Thymus (tissue), 14 donors: ENCODE measurements at places on chromosomes 11 and 22.

DNA sequence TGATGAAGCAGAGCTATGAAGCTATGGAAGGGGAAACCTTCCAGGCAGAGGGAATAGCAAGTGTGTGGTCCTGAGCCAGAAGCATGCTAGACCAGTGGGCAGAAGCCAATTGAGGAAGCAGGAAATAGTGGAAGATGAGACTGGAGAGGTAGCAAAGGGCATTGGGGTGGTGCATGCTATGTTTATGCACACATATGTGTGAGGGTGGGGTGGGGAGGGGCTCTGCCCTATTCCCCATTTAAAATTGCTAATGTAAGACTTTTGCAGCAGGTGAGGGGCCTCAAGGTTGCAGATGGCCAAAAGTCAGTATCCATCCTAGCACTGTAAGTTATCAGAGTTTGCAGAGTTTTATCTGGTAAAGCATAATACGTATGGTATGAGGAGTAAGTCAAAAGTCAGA lies 626.6 kb upstream of the KIRREL3 start:
- H3K4me3 ChIP-seq = no peak overlapping the region
- no peaks in the 10 kb centered on the region for H3K36me3 ChIP-seq
- no peaks in the 10 kb centered on the region for H3K27me3 ChIP-seq
- H3K4me1 ChIP-seq = no peaks in the 10 kb centered on the region
- no peak overlapping the region for H3K27ac ChIP-seq

- no peaks in the 10 kb centered on the region for H3K36me3 ChIP-seq
- H3K4me3 ChIP-seq = no peak overlapping the region
- DNase-seq = no peak
- H3K27ac ChIP-seq = no peak overlapping the region
- no peaks in the 10 kb centered on the region for H3K4me1 ChIP-seq
Measured at GRCh38 chr22:45091254-45091854, 72.4 kb upstream of the NUP50 start.

DNA sequence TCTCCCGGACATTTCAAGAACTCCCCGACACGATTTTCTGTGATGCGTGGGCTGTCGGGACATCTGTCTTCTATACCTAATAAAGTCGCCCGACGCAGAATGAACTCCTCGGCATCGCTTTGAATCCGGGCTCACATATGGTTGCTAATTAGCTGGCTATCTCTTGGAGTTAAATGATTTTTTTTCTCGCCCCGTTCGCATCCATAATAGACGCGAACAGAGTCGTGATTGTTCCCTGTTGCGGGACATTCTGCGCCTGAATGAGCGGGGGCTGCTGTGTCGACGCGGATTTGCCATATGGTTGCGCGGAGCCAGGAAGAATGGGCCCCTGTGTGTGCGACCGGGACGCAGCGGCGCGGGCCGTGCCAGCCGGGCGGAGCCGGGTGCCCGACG lies 16.4 kb downstream of the CDKN1C start:
- no peak overlapping the region for H3K27ac ChIP-seq
- H3K36me3 ChIP-seq = no peaks in the 10 kb centered on the region
- no peaks in the 10 kb centered on the region for H3K4me1 ChIP-seq
- no peak for DNase-seq

DNA sequence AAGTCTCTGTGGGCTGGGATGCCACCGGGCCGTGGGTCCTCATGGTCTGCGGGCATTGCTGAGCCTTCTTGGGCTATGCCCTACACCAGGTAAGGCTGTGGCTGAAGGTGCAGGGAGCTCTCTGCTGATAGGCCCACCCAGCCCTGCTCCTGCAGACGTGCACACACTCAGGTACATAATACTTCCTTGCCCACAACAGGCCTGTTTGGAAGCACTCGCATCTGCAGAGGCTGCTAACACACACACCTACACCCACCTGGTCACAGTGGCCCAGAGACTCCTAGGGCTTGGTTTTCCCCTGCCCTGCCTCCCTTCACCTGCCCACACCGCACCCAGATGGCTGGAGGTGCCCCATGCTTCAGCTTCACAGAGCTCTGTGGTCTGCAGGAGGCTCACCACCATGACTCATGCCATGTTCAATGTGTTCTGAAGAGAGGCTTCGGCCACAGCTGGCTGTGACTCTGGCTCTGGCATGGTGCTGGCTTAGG lies 72.8 kb upstream of the KCNQ1OT1 start:
- H3K27ac ChIP-seq = no peak overlapping the region
- no peak overlapping the region for H3K4me3 ChIP-seq
- H3K36me3 ChIP-seq = no peaks in the 10 kb centered on the region
- peaks cover 9% of the 10 kb centered on the region for H3K27me3 ChIP-seq

DNA sequence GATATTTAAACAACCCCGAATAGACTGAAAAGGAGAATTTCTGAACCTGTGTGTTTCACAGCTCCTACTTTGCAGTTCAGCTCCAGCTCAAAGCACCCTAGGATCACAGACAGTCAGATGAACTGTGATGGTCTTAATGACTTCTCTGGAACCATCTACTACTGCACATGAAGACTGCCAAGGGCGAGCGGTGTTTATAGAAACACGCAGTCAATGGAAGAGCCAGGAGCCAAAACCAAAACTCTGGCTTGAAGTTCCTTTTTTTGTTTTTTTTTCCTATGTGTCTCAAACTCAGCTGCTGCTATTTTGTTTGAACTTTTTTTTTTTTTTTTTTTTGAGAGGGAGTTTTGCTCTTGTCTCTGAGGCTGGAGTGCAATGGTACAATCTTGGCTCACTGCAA lies 382.6 kb upstream of the SYN3 start:
- no peak overlapping the region for H3K27ac ChIP-seq
- H3K4me3 ChIP-seq = no peak overlapping the region
- H3K36me3 ChIP-seq = no peaks in the 10 kb centered on the region
- H3K27me3 ChIP-seq = no peaks in the 10 kb centered on the region

- H3K4me3 ChIP-seq = no peak overlapping the region
- no peaks in the 10 kb centered on the region for H3K36me3 ChIP-seq
- no peak overlapping the region for H3K27ac ChIP-seq
Measured at GRCh38 chr11:96130061-96130620, 206.2 kb upstream of the MTMR2 start.

DNA sequence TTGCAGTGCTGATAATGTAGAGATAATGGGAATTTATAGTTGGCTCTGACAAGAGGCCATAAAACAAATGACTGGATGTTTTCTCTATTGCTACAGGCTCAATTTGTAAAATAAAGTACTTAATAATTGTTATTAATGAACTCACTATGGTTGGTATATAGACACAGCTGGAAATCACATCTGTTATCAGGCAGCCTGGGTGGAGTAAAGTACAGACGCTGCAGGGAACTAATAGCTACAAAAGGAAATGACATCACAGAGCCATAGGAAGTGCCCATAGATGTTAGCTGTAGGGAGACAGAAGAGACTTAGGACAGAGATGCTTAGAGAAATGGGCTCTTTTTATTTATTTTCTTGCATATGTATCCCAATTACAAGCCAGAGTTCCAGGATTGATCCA lies 81.0 kb upstream of the SNX19 start:
- no peak for DNase-seq
- H3K4me1 ChIP-seq = no peaks in the 10 kb centered on the region
- H3K36me3 ChIP-seq = no peaks in the 10 kb centered on the region

- H3K36me3 ChIP-seq = peaks cover 4% of the 10 kb centered on the region
- H3K4me3 ChIP-seq = no peak overlapping the region
- no peak for DNase-seq
- H3K27me3 ChIP-seq = no peaks in the 10 kb centered on the region
- H3K27ac ChIP-seq = no peak overlapping the region
Measured at GRCh38 chr11:17992916-17993315, 19.9 kb downstream of the SERGEF start.

GRCh38 chr22:39299829-39300178 lies 19.6 kb downstream of the RPL3 start:
- H3K4me3 ChIP-seq = no peak overlapping the region
- no peak for DNase-seq
- no peak overlapping the region for H3K27ac ChIP-seq
- peaks cover 13% of the 10 kb centered on the region for H3K27me3 ChIP-seq

DNA sequence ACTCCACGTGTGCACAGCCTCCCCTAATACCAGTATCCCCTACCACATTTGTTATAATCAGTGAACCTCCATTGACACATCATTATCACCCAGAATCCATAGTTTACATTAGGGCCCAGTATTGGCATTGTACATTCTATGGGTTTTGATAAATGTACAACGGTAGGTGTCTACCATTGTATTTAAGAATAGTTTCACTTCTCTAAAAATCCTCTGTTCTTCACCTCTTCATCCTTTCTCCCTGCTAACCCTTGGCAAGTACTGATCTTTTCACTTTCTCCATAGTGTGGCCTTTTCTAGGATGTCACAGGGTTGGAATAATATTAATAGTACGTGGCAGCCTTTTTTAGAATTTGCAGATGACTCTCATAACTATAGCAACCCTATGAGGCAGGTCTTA lies 353.8 kb downstream of the DDX10 start:
- no peaks in the 10 kb centered on the region for H3K27me3 ChIP-seq
- H3K36me3 ChIP-seq = no peaks in the 10 kb centered on the region
- no peak overlapping the region for H3K4me3 ChIP-seq

DNA sequence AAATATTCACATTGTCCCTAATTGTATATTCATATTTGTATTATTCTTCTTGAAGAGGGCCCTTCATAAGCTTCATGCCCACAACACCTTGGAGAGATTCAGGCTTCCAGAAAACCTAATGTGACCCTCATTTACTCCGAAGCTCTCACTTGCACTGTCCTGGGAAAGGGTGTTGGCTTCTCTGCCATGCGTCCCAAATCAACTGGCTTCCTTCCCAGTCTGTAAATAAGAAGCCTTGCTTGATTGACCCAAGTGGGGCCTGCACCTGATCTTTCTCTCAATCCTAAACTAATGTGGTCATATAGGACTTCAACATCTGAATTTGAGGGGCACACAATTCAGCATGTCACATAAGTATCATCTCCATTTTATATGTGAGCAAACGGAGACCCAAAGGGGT lies 40.5 kb upstream of the ZBTB16 start:
- no peak overlapping the region for H3K27ac ChIP-seq
- H3K4me3 ChIP-seq = no peak overlapping the region
- no peak for DNase-seq
- H3K36me3 ChIP-seq = no peaks in the 10 kb centered on the region

GRCh38 chr11:74895340-74896116 lies 53.4 kb downstream of the XRRA1 start:
- H3K36me3 ChIP-seq = no peaks in the 10 kb centered on the region
- no peaks in the 10 kb centered on the region for H3K27me3 ChIP-seq
- H3K4me1 ChIP-seq = no peaks in the 10 kb centered on the region
- no peak overlapping the region for H3K27ac ChIP-seq
- H3K4me3 ChIP-seq = no peak overlapping the region
- no peak for DNase-seq

GRCh38 chr11:47438721-47439120 lies 10.2 kb downstream of the RAPSN start:
- DNase-seq = no peak
- no peak overlapping the region for H3K27ac ChIP-seq
- H3K36me3 ChIP-seq = no peaks in the 10 kb centered on the region

DNA sequence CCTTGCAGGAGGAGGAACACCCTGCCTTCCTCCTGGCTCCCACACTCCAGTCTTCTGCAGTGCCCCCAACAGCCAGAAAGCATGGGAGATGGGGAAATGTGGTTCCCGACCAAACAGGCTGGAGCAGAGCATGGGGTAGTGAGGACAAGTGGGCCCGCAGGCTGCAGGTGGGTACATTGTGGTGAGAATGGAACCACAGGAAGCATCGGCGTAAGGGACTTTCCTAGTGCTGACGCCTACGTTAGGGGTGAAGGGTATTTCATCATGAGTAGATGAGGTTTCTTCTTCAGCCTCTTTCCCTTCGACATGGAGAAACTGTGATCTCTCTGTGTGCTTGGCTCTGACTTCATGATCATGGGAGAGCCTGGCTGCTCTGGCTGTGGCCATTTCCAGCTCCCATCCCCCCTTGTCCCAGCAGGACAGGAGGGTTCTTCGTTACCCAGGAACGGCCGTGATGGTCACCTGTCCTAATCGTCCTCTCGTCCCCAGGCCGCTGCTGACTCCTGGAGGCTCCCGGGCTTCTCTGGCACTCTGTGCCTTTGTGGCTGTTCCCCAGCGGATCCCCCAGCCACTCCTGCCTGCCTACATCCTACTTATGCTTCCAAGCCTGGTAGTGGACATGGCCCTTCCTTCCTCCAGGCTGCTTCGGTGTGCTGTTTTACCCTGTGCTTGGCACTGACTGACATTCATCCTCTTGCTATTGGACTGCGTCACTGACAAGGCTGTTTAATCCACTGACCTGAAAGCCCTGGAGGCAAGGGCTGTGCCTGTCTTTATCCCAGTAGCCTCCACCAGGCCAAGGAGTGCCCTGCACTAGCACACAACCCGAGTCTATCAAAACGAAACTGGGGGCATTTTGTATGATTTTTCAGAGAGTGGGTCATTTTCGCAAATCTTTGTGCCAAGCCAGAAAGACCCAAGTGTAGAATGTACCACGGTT lies 65.2 kb upstream of the CECR2 start:
- no peaks in the 10 kb centered on the region for H3K27me3 ChIP-seq
- H3K4me1 ChIP-seq = no peaks in the 10 kb centered on the region
- H3K27ac ChIP-seq = no peak overlapping the region
- no peak for DNase-seq
- H3K36me3 ChIP-seq = no peaks in the 10 kb centered on the region

GRCh38 chr22:42655693-42656092 lies 6.5 kb upstream of the CYB5R3 start:
- H3K27me3 ChIP-seq = no peaks in the 10 kb centered on the region
- H3K36me3 ChIP-seq = no peaks in the 10 kb centered on the region
- DNase-seq = no peak
- H3K27ac ChIP-seq = no peak overlapping the region
- H3K4me3 ChIP-seq = no peak overlapping the region
